GM23248 (cell line): ENCODE measurements at places on chromosomes 16 and 17. TPM values are rescaled to one million over a fixed set of nuclear protein-coding genes. Genes with fewer than 3 reads are reported as not detected.
A peak's percentile ranks its signal among the peaks of the same experiment; 100 is the strongest.

The NQO1 gene
- total RNA-seq: 332 and 431 TPM in 2 replicates

The ITGAX gene
- total RNA-seq: not detected in 2 replicates

The KRTAP9-8 gene
- total RNA-seq: not detected in 2 replicates

The TAT gene
- not detected in 2 replicates for total RNA-seq

The ANKFN1 gene
- total RNA-seq: 0.54 and 0.76 TPM in 2 replicates

The TBC1D3H gene
- total RNA-seq: not detected in 2 replicates

The RMI2 gene
- 8.5 and 20.6 TPM in 2 replicates for total RNA-seq

The IL21R gene
- total RNA-seq: 0.76 and 1.5 TPM in 2 replicates

The KREMEN2 gene
- total RNA-seq: not detected in 2 replicates

The CDH1 gene
- total RNA-seq: not detected in 2 replicates

The B3GNT9 gene
- total RNA-seq: 73.2 and 88.0 TPM in 2 replicates

The ACSM2B gene
- not detected in 2 replicates for total RNA-seq

DNA sequence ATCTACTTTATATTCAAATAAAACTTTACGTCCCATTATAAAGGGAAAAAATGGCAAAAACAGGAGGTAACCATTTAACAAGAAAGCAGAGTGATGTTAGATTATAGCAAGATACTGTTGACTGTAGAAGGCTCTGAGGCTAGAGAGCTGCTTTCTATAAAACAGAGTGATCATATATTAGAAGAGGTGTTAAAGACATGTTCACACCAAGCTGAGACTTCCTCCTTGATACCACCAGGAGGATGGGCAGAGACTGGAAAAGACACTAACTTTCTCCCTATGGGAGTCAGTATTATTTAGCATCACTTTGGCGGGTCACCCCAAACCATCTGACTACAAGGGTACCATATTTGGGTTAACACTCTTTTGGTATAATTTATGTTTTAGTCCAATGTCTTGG, 687 bp upstream of the CIITA start:
- no peak overlapping the region for H3K4me3 ChIP-seq
- H3K4me1 ChIP-seq: peaks cover 16% of the 10 kb centered on the region
- no peak for DNase-seq
- H3K27ac ChIP-seq: no peak overlapping the region
- peaks cover 6% of the 10 kb centered on the region; the same call in 1 of the 2 replicates for H3K27me3 ChIP-seq
- H3K36me3 ChIP-seq: no peaks in the 10 kb centered on the region

DNA sequence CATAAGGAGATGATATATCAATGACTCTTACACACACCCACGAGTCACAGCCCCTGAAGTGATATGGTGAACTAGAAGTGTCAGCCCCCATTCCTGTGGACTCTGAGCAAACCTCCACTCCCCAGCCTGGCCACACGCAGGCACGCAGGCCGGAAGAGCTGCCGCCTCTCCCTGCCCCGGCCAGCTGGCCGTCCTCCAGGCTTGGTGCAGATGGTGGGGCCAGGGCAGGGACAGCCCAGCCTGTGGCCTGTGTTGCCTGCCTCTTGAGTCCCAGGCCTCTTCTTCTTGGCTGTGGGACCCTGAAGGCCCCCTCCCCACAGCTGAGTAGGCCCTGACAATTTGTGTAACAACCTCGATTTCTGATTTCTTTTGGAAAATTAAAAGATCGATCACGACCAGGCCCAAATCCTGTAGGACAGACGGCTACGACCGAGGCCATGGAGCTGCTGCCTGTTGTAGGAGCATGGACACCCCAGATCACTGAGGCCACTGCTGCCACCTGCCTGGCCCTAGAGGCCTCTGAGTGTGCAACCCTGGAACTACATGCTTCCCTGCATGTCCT, 10.0 kb upstream of the MPRIP start:
- no peaks in the 10 kb centered on the region for H3K36me3 ChIP-seq
- DNase-seq: peak; percentile 97
- no peak overlapping the region for H3K4me3 ChIP-seq
- no peaks in the 10 kb centered on the region for H3K27me3 ChIP-seq

DNA sequence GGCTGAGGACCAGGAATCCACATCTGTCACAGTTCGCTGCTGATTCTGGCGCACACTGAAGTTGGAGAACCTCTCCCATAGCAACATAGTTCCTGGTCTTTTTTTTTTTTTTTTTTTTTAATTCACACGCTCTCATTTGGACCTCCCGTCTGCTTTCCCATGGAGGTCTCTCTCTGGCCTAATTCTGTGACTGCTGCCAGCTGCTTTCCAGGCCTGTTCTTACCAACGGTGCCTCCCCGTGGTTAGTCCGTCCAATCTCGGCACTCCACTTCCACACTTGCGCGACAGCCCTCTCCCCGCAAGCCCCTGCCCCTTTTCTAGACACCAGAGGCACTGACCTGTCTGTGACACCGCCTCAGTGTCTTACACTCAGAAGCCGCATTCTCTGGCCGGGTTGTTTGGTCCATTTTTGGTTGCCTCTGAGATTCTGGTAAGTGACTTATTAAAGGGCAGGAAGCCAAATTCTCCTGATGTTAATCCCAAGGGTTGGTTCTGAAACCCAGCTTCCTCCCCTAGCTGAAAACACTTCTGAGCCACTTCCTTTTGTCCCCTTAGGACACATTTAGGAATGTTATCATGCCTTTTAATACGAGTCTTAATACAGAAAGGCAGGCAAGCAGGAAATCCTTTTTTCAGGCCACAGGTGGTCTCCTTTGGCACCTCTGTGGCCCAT, 1.1 kb upstream of the AKTIP start:
- peak; percentile 90 for DNase-seq
- peaks cover 20% of the 10 kb centered on the region for H3K4me1 ChIP-seq
- H3K36me3 ChIP-seq: no peaks in the 10 kb centered on the region

DNA sequence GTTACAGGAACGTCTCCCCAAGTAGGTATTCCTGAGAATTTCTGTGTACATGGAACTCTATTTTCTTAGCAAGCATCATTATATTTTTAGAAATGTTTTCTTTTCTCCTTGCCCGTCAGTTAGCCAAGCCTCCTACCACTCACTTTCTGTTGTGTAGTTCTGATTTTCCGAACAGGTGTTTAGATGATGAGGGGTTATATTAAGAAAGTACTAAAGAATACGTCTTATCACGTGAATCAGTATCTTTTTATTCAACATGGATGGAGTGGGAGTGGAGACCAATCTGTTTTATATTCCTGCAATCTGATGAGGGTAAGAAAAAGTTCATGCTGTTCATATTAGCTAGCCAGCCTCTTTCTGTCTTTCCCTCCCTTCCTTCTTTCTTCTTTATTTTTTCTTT, 29.4 kb downstream of the MSI2 start:
- no peaks in the 10 kb centered on the region for H3K27me3 ChIP-seq
- no peaks in the 10 kb centered on the region for H3K36me3 ChIP-seq
- no peak overlapping the region for H3K4me3 ChIP-seq
- no peak overlapping the region for H3K27ac ChIP-seq
- H3K4me1 ChIP-seq: no peaks in the 10 kb centered on the region

DNA sequence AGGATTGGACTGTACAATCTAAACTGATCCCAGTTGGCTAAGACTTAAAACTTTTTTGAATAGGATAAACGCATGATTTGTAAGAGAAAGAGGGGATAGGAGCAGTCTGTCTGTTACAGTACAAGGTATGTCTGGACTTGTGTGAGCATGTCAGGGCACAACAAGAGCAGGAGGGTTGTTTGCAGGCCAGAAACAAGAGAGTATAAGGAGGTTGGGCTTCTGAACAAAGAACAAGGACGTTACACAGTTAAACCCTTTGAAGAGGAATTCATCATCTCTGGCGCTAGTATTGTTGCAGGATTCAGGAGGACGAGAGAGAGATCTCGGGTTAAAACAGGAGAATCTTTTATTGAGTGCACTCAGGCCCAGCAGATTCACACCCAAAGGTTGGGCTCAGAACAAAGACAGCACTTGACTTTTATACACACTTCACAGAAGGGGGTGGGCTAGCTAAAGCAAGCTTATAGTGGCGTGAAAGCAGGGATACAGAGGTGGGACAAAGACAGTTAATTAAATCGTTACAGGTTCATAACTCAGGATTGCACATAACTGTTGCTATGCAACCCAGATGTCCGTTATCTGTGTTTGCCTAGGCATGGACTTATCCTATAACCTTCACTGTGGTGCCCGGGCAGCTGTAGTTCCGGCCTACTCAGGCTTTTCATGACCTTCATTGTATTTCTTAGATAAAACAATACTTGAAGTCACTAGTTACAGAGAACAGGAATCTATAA, 34.3 kb downstream of the SEC14L1 start:
- peaks cover 18% of the 10 kb centered on the region for H3K36me3 ChIP-seq
- no peak overlapping the region for H3K27ac ChIP-seq
- no peaks in the 10 kb centered on the region for H3K4me1 ChIP-seq
- DNase-seq: no peak
- H3K4me3 ChIP-seq: no peak overlapping the region
- H3K27me3 ChIP-seq: no peaks in the 10 kb centered on the region

GRCh38 chr17:69406941-69407340, 7.6 kb upstream of the MAP2K6 start:
- H3K27ac ChIP-seq: no peak overlapping the region
- no peak overlapping the region for H3K4me3 ChIP-seq
- no peaks in the 10 kb centered on the region for H3K4me1 ChIP-seq
- peak; percentile 63 for DNase-seq

GRCh38 chr17:55238931-55239297, 25.8 kb upstream of the HLF start:
- DNase-seq: peak; percentile 31
- H3K4me1 ChIP-seq: peaks cover 15% of the 10 kb centered on the region; the same call in 1 of the 2 replicates

GRCh38 chr17:43905985-43906852, 1.1 kb downstream of the MPP2 start:
- no peaks in the 10 kb centered on the region for H3K36me3 ChIP-seq
- H3K27ac ChIP-seq: no peak overlapping the region
- peaks cover 8% of the 10 kb centered on the region for H3K4me1 ChIP-seq
- peak; percentile 86 for DNase-seq

GRCh38 chr16:17013038-17013437, 457.7 kb downstream of the XYLT1 start:
- H3K4me3 ChIP-seq: no peak overlapping the region
- no peaks in the 10 kb centered on the region for H3K4me1 ChIP-seq
- H3K27me3 ChIP-seq: no peaks in the 10 kb centered on the region; the same call in 1 of the 2 replicates

GRCh38 chr16:11725457-11725856, 17.2 kb downstream of the TXNDC11 start:
- DNase-seq: peak; percentile 8
- H3K27ac ChIP-seq: no peak overlapping the region
- peaks cover 74% of the 10 kb centered on the region for H3K36me3 ChIP-seq
- no peaks in the 10 kb centered on the region for H3K27me3 ChIP-seq
- H3K4me1 ChIP-seq: no peaks in the 10 kb centered on the region; the same call in 1 of the 2 replicates

- no peaks in the 10 kb centered on the region for H3K27me3 ChIP-seq
- H3K27ac ChIP-seq: no peak overlapping the region
- no peaks in the 10 kb centered on the region for H3K4me1 ChIP-seq
- peaks cover 42% of the 10 kb centered on the region for H3K36me3 ChIP-seq
- no peak overlapping the region for H3K4me3 ChIP-seq
- no peak for DNase-seq
Measured at GRCh38 chr17:8504460-8505207, 69.0 kb downstream of the NDEL1 start.

DNA sequence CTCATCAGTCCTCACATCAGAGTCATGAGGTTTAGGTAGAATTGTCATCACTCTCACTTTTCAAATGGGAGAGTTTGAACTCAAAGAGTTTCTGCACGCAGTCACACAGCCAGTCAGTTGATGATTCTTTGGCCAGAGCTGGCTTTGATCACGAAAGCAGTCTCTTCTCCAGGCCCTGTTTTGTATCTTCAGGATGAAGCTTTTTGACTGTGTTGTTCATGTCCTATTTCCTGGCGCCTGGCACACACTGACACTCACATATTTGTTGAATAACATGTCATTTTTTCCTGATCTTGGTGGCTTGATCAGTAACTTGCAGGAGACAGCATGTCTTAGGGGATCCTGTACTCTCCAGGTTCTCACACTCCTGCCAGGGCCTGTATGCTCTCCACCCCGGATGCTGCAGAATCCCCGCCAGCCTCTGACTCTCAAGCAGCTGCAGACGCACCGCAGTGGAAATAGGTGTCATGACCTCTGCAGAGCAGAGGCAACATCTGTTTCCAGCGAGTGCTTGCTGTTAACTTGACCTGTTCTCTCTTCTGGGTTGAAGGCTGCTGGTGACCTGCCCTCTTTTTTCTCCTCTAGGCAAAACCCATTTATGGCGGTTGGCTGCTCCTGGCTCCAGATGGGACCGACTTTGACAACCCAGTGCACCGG, 33.0 kb downstream of the MPRIP start:
- H3K4me1 ChIP-seq: peaks cover 35% of the 10 kb centered on the region
- H3K27ac ChIP-seq: peak overlapping the region; percentile 79
- H3K4me3 ChIP-seq: no peak overlapping the region

- no peaks in the 10 kb centered on the region for H3K36me3 ChIP-seq
- H3K27ac ChIP-seq: no peak overlapping the region
- H3K4me3 ChIP-seq: no peak overlapping the region
- DNase-seq: peak; percentile 75
- H3K27me3 ChIP-seq: peaks cover 15% of the 10 kb centered on the region; the same call in 1 of the 2 replicates
Measured at GRCh38 chr17:55273579-55274354, 9.0 kb downstream of the HLF start.

DNA sequence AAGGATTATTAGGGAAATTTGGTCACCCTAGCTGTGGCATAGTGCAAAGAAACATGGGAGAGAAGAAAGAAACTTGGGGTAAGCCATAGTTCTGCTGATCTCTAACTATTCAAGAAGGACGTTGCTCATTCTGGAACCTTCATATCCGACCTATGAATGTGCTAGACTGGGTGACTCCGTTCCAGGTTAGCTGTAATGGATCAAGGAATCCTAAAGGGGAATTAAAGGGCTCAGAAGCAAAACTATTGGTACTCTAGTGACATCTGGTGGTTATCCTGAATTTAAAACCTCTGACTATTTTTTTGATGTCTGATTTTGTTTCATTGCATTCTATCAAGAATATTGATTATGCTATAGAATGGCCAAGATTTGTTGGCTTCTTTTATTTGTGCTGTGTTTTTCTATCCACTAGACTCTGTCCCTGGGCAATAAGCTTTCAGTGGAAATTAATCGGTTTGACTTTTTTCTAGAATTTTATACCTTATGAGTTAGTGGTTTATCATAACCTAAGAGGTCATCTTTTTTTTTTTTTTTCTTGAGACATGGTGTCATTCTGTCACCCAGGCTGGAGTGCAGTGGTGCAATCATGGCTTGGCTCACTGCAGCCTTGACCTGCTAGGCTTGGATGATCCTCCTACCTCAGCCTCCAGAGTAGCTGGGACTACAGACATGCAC, 19.5 kb downstream of the PCTP start:
- H3K36me3 ChIP-seq: no peaks in the 10 kb centered on the region
- H3K27ac ChIP-seq: peak overlapping the region; percentile 93
- peak overlapping the region; percentile 34; the same call in 1 of the 2 replicates for H3K4me3 ChIP-seq
- DNase-seq: peak; percentile 87
- no peaks in the 10 kb centered on the region for H3K27me3 ChIP-seq

DNA sequence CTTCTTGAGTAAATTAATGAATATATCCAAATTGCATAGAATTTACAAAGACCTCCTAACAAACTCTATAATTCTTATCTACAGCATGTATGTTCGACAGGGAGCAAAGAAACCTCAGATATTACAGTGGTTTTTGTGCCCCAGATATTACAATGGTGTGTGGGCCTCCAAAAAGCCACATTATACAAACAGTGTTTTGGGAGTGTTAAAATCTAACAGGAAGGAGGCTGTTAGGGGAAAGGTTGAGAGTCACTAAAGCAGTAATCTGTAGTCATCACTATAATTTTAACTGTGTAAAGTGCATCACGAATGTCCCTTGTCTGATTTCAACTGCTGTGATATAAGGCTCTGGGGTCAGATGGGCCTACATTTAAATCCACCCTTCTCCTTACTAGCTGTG, 400.2 kb upstream of the C16orf82 start:
- H3K27me3 ChIP-seq: no peaks in the 10 kb centered on the region
- no peak overlapping the region for H3K4me3 ChIP-seq
- no peaks in the 10 kb centered on the region for H3K36me3 ChIP-seq
- H3K4me1 ChIP-seq: no peaks in the 10 kb centered on the region
- DNase-seq: no peak

- H3K4me3 ChIP-seq: no peak overlapping the region
- H3K4me1 ChIP-seq: peaks cover 5% of the 10 kb centered on the region; the same call in 1 of the 2 replicates
- H3K36me3 ChIP-seq: no peaks in the 10 kb centered on the region
Measured at GRCh38 chr17:50631908-50632571, 2.6 kb upstream of the ABCC3 start.
